ENCODE measurements at places on chromosomes 2 and 18.

GRCh38 chr2:223725986-223726970 is 111.1 kb downstream of the AP1S3 start:
- no peak for DNase-seq

DNA sequence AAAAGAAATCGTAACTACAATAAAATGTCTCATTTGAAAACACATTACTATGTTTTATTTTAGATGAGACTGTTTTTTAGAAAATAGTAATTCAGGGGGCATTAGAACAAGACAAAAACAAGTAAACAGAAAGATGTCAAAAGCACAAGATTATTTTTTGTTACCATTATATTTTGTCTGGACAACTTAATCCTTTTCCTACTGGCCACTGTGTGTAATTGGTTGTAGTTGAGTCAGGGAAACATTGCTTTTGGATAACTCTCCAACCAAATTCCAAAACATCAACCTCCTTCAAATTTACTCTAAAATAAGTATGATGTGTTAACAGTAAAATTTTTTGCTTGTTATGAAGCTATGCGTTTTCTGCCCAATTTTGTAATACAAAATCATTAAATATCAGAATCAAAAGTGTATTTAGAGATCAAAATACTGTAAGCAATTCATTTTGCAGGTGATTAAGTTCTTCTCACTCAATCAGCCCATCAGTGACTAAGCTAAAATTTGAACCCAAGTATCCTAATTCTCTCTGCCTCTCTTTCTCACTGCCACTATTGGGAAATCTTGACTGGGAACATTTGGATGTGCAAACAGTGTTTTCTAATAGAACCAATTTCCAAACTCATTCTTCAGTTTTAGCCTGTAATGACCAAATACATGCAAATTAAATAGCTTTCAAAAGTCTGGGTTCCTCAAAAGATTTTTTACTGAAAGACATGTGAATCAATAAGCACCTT is 11.4 kb upstream of the MEIS1 start:
- no peak for DNase-seq

- no peak for DNase-seq
Observed at GRCh38 chr2:54740333-54740732, 16.9 kb downstream of the EML6 start.

- DNase-seq: no peak
Observed at GRCh38 chr18:44198612-44199284, 481.9 kb upstream of the SETBP1 start.

- no peak for DNase-seq
Observed at GRCh38 chr2:226836548-226836885, 663 bp downstream of the RHBDD1 start.

Data from hippocampal formation (tissue), 2 donors.